ENCODE measurements at places on chromosomes 5 and 9.
A peak's percentile ranks its signal among the peaks of the same experiment; 100 is the strongest.

GRCh38 chr9:136289651-136290507 lies 14.0 kb downstream of the CCDC187 start:
- no peak for DNase-seq

DNA sequence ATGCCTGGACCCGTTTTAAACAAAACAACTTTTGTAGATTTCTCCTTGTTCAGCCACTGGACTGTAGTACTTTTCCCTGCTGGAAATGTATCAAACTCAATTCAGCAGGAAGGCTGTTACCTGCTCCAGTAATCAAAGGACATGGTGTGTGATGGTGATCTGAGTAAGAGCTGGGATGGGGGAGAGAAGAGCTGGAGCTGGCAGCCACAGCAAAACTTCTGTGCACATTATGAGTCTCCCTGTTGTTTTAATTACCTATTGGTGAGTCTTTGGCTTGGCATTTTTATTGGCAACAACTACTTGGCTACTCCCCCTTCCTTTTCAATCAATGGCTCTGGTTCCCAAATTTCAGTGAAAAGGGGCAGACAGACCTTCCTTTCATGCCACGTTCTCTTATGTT lies 9.7 kb downstream of the NREP start:
- no peak for DNase-seq

GRCh38 chr9:28999806-29000205 lies 1426.5 kb upstream of the C9orf72 start:
- DNase-seq, result no peak

GRCh38 chr9:128275198-128276007 lies at the start of gene GOLGA2:
Gene GOLGA2 (minus strand): TSS chr9:128276007. CDS start chr9:128275976, 31 bp downstream.
- DNase-seq, result peak; percentile 18

- no peak for DNase-seq
Measured at GRCh38 chr5:175393897-175394296, 50.1 kb downstream of the DRD1 start.

GRCh38 chr9:2215921-2216441 lies 200.8 kb downstream of the SMARCA2 start:
- no peak for DNase-seq

DNA sequence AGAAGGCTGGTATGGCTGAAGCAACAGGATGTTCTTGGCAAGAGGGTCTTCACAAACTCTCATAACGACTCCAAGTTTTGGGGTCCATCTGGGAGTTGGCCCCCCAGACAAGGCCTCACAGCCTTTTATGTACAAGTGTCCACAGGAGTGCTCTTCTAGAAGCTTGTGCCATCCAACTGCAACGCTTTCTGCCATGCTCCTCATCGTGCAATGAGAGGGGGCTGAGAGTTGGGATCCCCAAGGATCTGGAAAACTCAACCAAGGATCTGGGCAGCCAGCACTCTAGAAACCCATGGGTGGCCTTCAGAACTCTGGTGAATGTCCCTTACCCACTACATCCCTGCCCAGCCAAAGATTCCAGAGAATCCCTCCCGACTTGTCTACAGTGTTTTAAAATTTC lies 8.5 kb upstream of the AMBP start:
- no peak for DNase-seq

GRCh38 chr9:92727716-92728700 lies 36.6 kb downstream of the BICD2 start:
- DNase-seq, result no peak

DNA sequence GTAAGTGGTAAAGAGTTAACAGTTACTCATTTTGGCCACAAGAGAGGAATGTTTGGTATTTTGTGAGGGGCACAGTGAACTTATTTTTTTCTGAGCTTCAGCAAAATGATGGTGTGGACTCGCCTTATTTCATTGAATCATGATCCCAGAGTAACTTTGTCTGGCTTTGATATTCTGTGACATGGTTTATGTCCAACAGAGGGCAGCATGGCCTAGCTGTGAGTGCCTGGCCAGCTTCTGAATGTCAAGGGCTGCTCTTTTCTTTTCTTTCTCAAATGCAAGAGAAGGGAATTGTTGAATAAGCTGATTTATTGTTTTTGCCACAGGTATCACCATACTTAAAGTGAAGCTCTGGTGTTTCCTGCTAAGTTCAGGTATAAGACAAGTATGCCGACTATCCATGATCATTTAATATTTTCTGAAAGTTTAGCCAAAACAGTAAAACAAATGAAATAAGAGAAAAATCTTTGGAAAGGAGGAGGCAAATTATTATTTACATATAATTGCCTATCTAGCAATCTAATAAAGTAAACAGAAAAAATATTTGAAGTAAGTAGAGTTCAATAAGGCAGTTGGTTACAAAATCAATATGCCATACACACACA lies 31.7 kb downstream of the MRPL22 start:
- DNase-seq, result no peak

DNA sequence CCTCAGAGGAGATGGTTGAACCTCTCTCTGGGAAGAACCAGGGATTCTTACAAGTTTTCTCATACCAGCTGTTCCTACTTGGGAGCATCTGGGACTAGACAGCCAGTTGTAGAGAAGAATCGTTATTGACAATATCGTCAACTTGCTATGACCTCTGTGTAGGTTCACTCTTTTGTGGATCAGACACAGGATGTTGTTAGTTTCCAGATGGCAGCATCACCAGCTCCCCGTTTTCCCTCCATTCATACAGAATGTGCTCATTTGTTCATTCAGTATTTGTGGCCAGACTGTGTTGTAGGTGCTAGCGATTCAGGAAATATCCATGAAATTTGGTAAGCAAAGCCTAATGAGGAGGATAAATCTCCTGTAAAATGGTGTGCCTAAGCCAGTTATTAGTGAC lies 3.7 kb downstream of the PDE8B start:
- DNase-seq, result no peak

DNA sequence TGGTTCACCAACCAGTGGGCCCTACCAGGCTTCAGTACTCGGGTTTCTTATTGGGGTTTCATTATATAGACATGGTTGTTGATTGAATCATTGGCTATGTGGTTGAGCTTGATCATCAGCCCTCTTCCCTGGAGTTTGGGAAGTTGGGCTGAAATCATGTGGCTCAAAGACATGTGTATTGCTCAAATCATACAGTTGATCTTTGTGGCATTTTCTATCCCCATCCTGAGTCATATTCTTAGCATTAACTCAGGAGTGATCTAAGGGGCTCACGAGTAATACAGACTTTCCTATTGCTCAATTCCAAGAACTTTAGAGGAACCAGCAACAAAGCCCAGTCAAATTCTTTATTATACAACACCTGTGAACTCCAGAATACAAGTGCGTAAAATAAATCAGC lies 66.2 kb downstream of the SMC5 start:
- DNase-seq, result peak; percentile 34
